Activated CD4-positive, alpha-beta T cell treated with anti-CD3 and anti-CD28 coated beads, Interleukin-2, Interleukin-4, amounts not matched to agents 100 ng/mL and 50 ng/mL, durations not matched to agents 16 hours and 8 hours (primary cell): ENCODE measurements at places on chromosomes 6 and 20.

DNA sequence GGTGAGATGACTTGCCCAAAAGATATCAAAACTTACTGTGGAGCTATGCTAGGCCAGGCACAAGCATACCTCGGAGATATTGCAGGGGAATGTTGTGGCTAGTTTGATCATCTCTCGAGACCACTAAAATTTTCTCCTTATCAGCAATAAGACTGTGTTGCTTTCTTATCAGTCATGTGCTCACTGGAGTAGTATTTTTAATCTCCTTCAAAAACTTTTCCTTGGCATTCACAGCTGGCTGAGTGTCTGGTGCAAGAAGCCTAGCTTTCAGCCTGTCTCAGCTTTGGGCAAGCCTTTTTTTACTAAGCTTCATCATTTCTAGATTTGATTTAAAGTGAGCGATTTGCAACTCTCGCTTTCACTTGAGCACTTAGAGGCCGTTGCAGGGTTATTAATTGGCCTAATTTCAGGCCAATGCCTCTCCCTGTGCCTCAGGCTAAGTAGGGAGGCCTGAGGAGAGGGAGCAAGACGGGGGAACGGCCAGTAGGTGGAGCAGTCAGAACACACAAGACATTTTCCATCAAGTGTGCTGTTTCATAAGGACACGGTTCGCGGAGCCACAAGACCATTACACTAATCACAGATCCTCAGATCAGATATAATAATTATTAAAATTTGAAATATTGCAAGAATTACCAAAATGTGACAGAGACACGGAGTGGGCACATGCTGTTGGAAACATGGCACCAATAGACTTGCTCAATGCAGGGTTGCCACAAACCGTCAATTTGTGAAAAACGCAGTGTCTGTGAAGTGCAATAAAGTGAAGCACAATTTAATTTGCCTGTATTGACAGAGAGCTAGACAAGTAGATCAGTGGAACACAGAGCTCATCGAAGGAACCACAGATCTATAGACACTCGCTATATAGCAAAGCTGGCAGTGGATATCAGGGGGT, 106.8 kb upstream of the SIRPG start:
- DNase-seq: peak; percentile 62

DNA sequence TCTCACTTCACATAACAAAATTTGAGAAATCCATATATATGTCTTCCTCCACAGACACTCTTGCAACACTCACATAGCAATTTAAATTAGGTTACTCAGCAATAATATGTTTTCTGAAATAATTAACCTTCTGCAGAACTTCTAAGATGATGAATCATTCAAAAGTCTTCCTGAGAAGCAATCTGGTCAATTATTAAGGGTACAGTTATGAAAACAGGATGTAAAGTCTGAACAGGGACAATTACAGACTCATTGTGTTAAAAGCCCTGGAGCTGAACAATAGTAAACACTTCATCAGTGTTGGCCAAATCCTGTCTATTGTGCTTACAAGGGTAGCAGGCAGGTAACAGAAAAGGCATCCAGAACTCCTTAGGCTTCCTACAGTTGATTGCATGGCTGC, 75.4 kb downstream of the FILIP1 start:
- DNase-seq: no peak

DNA sequence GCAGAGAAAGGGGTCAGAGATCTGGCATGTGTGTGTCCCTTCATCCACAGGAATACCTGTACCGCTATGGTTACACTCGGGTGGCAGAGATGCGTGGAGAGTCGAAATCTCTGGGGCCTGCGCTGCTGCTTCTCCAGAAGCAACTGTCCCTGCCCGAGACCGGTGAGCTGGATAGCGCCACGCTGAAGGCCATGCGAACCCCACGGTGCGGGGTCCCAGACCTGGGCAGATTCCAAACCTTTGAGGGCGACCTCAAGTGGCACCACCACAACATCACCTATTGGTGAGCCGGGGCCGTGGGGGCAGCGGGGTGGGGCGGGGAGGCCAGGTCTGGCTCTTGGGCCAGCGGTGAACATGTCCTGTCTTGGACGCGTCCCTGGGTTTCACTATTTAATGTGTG, 1.1 kb downstream of the MMP9 start:
- DNase-seq: no peak

DNA sequence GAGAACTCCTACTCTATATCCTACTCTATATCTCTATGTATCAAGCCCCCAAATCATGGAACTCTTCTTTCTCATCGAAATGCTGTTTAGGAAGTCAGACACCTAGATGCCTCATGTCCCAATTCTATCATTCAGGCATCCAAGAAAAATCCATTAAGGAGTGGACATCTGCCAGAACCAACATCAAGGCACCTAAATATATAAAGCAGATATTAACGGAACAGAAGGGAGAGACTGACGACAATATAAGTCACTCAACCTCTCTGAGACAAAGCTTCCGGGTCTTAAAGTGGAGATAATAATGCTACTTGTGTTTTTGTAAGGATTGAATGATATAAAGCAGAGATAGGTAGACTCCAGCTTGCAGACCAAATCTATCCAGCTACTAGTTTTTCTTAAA, 241.5 kb downstream of the NFATC2 start:
- DNase-seq: no peak

DNA sequence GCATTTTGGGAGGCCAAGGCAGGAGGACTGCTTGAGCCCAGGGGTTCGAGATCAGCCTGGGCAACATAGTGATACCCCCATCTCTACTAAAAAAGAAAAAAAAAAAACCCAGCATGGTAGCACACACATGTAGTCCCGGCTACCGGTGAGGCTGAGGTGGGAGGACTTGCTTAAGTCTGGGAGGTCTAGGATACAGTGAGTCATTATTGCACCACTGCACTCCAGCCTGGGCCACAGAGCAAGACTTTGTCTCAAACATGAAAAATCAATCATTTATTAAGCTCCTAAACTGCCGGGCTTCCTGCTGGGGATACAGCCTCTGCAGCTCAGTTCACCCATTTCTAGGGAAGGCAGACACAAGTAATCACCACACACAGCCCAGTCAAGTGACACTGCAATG, 7.3 kb upstream of the USP45 start:
- DNase-seq: no peak

DNA sequence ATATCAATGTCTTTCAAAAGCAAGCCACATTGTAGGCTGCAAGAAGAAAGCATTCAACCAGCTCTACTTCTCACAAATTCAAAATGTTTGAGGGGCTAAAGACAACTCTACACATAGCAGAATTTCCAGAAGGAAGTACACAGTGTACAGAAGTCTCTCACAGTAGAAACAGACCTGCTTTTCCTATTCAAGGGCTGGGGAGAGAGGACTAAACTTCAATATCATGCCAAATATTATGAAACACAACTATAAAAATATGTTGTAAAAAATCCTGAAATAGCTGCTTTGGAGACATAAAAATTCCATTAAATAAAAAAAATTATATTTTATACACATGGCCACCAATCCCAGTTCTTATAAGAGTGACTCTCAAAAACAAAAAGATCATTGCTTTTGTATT, 70.8 kb upstream of the IPCEF1 start:
- DNase-seq: no peak

DNA sequence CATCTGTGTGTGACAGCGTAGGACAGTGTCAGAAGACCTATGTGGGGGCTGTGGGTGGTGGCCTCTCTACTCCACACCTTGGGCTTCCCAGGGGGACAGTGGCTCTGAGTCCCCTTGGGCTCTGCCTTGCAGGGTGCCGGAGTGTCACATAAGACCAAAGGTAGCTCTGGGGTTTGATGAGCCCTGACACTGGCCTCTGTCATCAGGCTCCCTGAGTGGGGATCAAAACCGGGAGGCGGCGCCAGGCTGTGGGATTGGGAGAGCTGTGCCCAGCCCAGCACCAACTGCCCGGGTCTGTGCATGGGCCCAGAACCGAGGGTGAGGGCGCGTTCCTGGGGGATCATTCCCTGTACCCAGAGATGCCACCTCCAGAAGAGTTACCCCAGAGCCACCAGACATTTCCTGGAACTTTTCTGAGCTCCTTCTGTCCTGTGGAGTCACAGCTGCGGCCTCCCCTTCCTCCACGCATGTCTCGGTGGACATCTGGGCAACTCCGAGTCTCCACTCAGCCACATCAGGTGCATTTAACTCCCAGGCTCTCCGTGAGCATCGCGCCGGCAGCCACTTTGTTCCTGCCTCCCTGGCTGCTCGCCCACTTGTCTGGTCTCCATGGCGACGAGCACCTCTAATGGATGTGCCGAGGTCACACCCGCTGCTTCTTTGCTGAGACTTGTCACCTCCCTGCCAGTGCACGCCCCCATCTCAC, 94.7 kb downstream of the TMEM242 start:
- DNase-seq: no peak

DNA sequence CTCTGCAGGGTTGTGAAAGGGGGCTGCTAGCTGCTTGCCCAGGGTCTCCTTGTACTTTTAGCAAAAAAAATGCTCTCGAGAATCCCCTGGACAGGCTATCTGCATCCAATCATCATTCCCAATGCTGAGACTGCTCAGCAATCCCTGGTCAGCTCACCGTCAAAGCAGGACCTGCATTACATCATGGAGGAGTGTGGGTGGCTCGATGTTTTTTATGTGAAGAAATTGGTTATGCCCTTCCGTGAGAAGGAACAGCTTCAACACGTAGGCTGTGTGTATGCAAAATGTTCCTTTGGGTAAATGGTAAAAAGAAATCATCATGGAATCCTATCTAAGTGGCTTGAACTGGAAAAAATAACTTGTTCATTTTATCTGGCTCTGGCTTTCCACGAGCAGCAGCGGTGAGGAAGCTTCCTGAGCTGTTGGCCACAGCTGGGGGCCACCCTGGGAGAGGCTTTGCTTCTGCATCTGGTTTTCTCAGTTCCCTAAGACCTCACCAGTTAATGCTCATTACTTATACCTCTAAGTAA, 111.4 kb downstream of the FYN start:
- DNase-seq: no peak

GRCh38 chr20:50295762-50296449, 105.3 kb downstream of the CEBPB start:
- DNase-seq: no peak

GRCh38 chr20:35695245-35695749, 3.9 kb downstream of the NFS1 start:
- DNase-seq: no peak

GRCh38 chr20:47764154-47764733, 21.0 kb downstream of the SULF2 start:
- DNase-seq: no peak
